Mammary epithelial cell (primary cell): ENCODE measurements at places on chromosomes 11 and 22. TPM values are rescaled to one million over a fixed set of nuclear protein-coding genes. Genes with fewer than 3 reads are reported as not detected.

DNA sequence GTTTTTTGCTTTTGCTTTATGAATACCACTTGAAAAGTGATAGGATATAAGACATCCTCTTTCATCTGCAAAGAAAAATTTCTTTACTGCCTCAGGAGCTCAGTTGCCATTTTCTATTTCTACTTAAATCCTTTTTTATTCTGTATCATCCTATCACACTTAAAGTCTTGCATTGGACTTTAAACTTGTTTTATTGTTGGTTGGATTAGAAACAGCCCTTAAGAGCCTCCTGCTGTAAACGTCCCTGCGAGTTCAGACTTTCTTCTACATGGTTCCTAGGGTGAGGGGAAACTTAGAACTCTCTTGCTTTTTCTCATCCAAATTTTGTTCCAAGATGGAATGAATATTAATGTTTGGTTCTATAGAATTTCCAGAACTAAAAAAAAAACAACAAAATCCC lies 234.3 kb downstream of the JRKL start:
- DNase-seq: no peak

Gene ACR
- not detected for polyA plus RNA-seq

Gene MFRP
- not detected for polyA plus RNA-seq

DNA sequence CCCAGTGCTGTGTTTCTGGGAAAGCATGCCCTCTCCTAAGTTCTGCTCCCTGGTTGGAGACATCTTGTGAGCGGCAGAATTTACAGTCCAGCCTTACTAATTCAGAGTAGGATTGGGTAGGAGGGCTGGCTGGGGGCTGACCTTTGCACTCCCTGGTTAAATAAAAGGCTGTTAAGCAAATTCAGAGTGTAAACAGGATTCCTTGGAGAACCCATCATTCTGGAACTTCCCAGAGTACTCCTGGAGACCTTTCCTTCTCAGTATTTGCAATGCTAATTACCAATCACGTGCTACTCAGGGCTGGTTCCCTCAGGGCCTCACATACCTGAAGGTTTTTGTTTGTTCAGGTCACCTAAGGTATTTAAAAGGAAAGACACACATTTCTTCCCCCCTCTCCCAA lies 340.2 kb downstream of the TBC1D22A start:
- no peak for DNase-seq

GRCh38 chr11:128610721-128611617 lies 23.6 kb upstream of the ETS1 start:
- DNase-seq: no peak

DNA sequence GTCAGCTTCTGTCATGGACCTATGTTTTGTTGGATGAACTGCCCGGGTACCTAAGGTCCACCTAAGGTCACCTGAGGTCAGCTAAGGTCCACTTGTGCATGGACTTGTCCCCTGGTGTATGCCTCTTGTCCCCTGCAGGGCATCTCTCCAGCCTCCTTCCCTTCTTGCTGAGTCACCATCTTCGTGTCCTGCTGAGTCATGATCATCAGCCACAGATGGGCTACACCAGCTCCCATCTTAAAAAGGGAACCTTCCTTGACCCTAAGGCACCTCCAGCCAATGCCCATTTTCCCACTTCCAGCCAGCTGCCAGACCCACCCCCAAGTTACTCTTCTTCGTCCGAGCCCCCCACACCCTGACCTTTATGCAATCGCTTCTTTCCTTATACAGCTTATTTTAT lies 544.9 kb downstream of the TBC1D22A start:
- DNase-seq: no peak

DNA sequence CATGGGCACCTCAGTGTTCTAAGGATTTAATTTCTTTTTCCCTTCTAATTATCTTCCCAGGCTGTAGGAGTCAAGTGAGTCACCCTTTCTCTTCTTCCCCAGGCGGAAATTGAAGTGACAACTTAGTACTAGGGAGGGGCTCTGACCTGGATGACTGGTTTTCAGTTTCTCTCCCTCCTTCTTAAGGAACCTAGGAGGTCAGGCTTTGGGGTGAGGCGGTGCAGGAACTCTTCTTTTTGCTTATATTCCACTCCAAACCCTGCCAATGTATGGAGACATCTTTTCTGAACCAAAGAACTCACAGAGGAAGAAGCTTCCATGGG lies 12.6 kb downstream of the ZDHHC5 start:
- DNase-seq: peak; percentile 73

DNA sequence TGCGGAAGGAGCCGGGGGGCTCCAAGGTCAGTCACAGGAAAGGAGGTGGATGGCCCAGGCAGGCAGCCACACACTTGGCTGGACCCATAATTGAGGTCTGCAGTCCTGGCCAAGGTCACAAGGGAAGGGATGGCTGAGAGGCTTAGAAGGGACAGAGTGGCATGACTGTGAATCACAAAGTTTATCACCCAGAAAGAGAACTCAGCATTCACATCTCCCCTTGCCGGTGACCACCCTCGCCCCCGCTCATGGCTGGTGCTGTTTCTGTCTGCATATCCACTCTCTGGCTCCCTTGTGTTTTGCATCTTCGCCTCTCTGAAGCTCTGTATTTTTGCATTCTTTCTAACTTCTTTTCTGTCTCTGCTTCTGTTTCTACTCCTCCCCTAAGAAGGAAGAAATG lies 117.5 kb downstream of the FEZ1 start:
- no peak for DNase-seq

- DNase-seq: no peak
These were observed 312.7 kb downstream of the SOX6 start for GRCh38 chr11:16043617-16044016.

GRCh38 chr22:38862375-38863329 lies 9.4 kb downstream of the CBX6 start:
- no peak for DNase-seq

Gene LIF
- polyA plus RNA-seq: 7.8 TPM

DNA sequence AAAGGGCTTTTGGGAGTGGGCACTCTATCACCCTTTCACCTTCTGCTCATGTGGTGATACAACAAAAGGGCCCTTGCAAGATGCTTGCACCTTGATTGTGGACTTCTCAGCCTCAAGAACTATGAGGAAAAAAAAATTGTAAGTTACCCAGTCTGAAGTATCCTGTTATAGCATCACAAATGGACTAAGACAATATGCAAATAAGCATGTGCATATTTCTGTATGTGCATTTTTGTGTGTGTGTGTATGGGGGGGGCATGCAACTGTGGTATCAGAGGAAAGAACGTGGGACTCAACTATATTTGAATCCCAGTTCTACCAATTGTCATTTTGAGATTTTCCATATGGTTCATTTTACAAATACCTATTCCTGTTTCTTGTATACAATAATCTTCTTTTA lies 10.9 kb downstream of the JRKL start:
- DNase-seq: no peak

DNA sequence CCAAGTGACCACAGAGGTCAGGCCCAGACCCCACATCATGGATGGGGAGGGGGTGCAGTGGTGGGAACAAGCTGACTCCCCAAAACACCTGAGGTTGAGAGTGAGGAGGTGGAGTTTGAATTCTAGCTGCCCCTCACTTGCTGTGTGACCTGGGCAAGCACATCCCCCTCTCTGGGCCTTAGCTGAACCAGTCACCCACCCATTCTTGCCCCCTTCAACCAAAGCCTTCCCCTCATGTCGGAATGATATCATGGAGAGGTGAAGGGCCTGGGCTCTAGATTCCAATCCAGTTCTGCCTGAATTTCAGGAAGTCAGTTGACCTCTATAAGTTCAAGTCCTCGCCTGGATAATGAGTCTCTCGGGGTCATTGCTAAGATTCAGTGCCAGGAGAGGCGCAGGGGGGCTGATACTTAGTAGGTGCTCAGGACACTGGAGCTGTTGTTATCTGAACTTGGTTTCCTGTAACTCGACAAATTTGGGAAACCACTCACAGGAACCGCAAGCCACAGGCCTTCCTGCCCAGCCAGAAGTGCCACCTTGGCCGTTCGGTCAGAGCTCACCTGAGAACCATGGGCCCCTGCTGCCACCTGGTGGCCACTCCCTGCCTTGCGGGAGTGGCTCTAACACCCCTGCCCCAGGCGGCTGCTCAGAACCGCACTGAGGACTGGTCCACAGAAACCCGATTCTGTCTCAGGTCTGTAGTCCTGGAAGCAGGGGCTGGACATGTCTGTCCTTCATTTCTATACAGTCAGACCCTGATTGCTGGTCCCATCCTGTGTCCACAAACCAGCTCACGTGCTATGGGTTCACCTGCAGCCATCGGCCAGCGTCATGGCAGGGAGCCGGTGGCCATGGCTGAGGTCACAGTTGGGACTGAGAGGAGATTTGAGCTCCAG lies 6.9 kb downstream of the CDC42EP1 start:
- peak; percentile 92 for DNase-seq

Gene FOLH1
- polyA plus RNA-seq: not detected

Gene SULT4A1
- 0.11 TPM for polyA plus RNA-seq

Gene DMC1
- 0.22 TPM for polyA plus RNA-seq

Gene AKIP1
- polyA plus RNA-seq: 40.5 TPM

Gene DEAF1
- 15.2 TPM for polyA plus RNA-seq

Gene AQP11
- polyA plus RNA-seq: 0.11 TPM

DNA sequence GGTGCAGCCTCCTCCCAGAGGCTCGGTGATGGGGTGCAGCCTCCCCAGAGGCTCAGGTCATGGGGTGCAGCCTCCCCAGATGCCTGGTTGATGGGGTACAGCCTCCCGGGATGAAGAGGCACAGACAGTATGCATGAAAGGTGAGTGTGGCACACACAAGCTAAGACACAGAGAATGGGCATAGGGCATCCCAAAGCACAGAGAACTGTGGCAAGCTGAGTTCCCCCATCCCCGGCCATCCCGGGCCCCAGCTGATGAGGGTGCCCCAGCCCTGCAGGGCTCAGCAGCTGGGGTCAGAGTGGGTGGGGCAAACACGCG lies 4.8 kb upstream of the SYT8 start:
- DNase-seq: peak; percentile 47

Gene ZNF280A
- polyA plus RNA-seq: not detected

Gene MS4A7
- not detected for polyA plus RNA-seq
